Activated CD8-positive, alpha-beta memory T cell treated with anti-CD3 and anti-CD28 coated beads for 24 hours (primary cell): ENCODE measurements at places on chromosomes 1 and 21.

GRCh38 chr1:47853059-47853458 lies 144.1 kb downstream of the TRABD2B start:
- no peak for DNase-seq

DNA sequence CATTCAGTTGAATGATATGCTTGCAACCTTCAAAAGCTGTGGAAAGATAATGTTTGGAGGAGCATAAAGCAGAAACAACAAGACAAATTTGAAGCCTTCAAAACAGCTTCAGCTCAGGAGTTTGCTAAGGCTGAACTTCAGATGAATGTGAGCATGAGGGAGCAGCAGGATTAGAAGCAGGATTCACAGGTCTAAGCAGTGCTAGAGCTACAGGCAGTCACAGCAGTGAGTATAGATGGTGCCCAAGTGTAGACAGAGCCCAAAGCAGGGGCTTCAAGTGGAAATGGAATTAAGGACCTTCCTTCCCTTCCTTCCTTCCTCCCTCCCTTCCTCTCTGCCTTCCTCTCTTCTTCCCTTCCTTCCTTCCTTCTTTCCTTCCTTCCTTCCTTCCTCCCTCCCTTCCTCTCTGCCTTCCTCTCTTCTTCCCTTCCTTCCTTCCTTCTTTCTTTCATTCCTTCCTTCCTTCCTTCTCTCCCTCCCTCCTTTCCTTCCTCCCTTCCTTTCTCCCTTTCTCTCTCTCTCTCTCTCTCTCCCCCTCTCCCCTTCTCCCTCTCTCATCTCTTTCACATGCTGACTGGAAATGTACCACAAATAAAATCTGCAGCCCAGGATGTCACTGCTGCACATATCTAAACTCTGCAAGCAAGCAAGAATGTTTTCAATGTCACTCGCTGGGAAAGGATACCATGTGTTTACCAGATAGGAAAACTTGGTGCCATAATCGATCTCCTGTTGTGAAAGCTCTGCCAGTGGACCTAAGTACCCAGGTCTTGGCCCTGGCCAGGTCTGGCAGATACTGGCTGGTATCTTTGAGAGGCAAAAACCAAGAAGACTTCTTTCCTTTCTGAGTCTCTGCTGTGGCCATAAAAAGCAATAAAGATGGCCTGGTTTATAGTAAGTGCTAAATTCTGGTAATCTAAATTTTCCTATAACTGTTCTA lies 13.1 kb upstream of the SLC30A10 start:
- no peak for DNase-seq

- peak; percentile 75 for DNase-seq
These were observed 21.9 kb downstream of the RD3 start for GRCh38 chr1:211469938-211470529.

GRCh38 chr1:207268337-207268736 lies 53.1 kb upstream of the CD55 start:
- no peak for DNase-seq

DNA sequence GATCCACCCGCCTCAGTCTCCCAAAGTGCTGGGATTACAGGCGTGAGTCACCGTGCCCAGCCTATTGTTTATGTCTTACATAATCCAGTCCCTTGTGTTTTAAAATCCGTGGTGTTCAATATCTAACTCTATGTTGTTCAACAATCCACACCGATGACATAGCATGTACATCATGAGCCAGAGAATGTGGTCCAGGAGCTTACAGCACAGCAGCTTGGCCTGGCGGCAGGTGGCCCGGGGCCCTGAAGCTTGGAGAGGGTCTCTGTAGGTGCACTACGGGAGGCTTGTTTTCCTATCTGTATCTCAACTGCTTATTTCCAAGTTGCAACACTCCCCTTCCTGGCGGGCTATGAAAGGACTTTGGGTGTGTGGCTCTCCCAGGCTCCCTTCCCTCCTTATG lies 138.4 kb downstream of the ADSS2 start:
- no peak for DNase-seq

- no peak for DNase-seq
These were observed 4.4 kb downstream of the CHIT1 start for GRCh38 chr1:203225071-203225470.

DNA sequence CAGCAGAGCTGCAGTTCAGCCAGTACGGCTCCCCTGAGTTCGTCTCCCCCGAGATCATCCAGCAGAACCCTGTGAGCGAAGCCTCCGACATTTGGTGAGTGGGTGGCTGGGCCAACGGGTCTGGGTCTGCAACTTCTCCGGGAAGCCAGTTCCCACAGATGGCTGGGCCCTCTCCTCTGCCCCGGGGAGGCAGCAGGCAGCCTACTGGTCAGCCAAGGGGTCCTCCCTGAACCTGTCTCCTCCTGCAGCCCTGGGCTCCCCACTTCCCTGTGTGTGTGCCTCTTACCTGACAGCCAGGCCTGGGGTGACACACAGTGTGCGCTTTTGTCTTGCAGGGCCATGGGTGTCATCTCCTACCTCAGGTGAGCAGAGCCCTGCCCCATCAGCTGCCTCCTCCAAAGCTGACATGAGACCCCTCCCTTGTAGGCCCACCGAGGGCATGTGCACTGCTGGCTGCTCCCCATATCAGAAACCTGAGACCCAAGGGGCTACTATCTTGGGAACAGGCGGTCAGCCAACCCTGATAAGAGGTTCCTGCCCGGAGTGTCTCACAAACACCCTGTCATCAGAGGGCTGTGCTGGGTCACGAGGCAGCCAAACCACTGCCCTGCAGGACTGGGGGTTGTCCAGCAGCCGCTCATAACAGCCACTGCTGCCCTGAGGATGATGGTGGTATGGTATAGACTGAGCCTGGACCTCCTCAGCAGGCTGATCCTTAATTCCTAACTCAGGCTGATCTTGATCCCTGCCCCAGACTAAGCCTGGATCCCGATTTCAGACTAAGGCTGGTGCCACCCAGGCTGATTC lies 37.6 kb downstream of the TRIM11 start:
- DNase-seq = no peak
